Right forelimb (tissue), 1 donor: ENCODE measurements at places on chromosomes 3 and 15.
A peak's percentile ranks its signal among the peaks of the same experiment; 100 is the strongest.

GRCh38 chr3:46895761-46896160 is 18.2 kb downstream of the PTH1R start:
- no peak for DNase-seq

DNA sequence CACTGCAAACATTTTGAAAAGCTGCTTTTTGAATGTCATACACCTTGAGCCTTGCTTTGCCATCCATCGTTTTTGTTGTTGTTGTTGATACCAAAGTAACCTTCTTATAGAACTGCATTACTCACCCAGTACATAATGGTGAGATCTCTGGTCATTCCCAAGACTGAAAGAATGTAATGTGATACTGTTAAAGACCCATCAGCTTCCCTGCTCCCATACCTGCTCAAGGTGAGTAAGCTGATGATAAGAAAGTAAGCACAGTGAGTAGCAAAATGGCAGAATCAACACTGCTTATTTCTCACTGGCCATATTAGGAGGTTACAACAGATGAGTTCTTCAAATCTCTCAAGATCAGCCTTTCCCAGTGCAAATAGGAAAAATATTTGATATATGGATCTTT is 89.8 kb downstream of the CADPS start:
- no peak for DNase-seq

- no peak for DNase-seq
Observed at GRCh38 chr3:126459111-126459762, 16.5 kb downstream of the ZXDC start.

DNA sequence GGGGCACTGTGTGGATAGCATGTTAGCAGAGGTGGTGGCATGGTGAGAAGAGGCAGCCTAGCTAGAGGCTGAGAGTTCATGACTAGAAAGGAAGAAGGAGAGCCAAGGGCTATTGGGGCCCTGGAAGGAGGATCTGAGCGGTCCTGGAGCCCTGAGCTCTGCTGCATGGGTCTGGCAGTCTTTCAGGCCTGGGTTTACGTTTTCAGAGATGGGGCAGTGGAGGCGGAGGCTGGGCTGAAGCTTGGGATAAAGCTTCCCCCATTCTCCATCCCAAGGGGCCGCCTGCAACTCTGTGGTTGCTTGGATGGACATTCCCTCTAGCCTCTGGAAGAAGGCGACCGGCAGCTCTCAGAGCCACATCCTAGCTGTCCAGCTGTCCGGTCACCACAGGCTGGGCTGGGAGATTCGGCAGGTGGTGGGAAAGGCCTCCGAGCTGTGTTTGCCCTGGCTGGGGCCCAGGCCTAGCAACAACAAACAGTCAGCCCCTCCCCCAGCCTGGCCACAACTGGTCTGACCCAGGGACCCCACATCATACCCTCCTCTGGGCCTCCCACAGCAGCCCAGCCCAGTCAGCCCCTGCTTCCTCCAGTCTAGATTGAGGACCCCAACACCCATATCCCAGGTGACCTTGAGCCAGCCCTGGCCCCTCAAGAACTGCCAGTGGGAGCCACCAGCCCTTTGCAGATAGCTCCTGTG is 1.8 kb upstream of the SLC38A3 start:
- no peak for DNase-seq

- DNase-seq = peak; percentile 47
Observed at GRCh38 chr15:70025413-70026296, 72.1 kb downstream of the TLE3 start.

DNA sequence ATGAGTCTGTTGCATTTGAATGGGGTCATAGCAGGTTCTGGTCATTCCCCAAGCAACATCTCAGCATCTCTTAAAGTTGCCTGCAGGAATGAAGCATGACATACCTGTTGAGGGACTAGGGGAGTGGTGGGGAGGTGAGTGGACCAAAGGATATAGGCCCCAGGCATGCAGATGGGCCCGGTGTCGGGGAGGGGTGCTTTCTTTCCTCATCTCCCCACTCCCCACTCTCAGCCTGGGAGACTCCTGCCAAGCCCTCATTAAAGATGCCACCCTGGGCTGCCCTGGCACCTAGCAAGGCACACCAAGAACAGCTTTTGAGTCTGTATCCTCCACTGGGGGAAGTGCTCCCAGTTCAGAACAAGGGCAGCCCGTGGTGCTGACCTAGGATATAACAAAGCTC is 54.2 kb downstream of the GRIP2 start:
- DNase-seq = no peak

DNA sequence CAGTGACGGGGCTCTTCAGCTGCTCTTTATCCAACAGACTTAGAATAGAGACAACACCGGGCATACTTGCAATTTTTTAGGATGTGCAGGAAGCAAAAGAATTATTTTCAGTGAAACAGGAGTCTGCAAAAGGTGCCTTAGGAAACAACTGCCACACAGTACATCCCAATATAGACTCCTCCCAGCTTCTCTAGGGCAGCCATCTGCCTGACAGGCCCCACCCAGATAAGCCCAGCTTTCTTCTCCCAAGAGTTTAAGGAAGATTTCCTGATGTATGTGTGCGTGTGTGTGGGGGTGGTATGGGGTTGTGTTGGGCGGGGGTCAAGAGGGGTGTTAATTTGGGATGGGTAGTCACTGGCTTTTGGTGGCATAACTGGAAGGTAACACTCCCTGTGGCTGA is 21.5 kb downstream of the MAP2K1 start:
- DNase-seq = no peak

GRCh38 chr3:57160076-57160764 is 4.9 kb downstream of the IL17RD start:
- DNase-seq = peak; percentile 77

- no peak for DNase-seq
Observed at GRCh38 chr15:56866803-56867202, 51.6 kb upstream of the TCF12 start.

GRCh38 chr3:41120460-41120859 is 78.8 kb upstream of the CTNNB1 start:
- no peak for DNase-seq

DNA sequence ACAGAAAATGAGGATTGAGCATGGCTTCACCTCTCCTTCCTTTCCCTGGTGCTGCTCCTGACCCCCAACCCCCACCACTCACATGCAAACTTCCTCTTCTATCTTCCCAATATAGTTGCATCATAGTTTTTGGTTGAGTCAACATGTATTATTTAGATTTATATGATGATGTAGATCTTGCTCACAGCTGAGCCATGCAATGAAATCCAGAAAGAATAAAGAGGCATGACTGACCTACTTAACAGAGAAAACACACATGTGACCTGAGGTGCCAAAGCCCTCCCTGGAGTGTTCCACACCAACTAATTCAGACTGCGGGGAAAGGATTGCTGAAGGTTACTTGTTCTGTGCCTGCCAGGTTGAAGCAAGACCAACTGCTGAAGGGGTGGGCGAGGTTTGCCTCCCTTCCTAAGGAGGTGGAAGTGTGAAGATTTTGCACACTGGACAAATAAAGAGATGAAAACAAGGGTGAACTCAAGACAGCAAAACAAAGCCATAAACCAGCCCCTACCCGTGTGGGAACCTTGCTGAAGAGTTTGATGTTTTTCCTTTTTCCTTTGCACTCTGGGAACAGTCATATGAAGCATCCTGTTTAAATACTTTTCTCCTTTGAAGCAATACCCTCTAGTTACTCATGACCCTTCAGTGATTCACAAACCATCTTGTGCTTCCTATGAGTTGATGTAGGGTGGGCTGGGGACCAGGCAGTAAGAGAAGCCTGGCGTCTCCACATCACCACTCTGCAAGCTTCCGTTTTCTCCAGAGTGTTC is 155.2 kb upstream of the UBE2E1 start:
- DNase-seq = no peak

DNA sequence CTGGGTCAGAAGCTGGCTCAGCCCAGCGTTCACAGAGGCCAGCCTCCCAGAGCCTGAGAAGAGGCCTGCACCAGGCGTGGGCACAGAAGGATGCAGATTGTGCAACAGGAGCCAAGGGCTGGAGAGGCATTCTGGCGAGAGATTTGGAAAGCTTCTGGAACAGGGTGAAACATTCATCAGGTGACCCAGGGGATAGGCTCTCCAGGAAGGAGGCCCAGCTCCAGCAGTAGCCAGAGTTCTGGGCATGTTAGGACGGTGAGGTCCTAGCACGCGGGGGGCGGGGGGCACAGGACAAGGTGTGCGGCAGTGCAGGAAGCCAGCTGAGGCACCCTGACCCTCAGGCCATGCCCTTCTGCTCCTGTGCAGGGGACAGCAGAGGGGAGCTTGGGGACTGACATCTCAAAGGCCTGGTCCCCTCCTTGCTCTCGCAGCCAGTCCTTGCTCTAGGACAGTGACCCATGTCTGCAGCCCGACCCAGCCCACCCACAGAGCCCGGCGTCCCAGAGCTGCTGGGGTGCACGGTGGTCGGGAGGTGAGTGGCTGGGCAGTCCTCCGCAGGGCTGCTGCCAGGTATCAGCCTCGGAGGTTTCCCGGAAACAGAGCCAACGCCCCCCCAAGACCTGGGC is 111.7 kb upstream of the KLF13 start:
- no peak for DNase-seq

DNA sequence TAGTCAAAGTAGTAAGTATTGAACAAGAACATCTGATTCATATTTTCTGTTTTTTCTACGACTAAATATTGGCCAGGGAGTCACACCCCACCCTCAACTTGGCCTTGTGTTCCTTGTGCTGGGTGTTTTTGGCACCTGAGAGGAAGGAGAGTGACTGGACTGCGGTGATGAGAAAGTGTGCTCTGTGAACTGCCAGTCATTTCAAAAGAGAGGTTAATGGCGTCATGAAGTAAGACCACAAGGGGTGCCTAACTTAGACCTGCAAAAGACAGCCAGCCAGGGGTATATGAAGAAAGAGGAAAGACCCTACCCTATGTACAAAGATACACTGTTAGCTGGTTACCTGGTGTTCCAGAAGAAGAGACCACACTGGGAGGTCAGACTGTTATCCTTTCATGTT is 58.4 kb upstream of the COL8A1 start:
- DNase-seq = no peak

DNA sequence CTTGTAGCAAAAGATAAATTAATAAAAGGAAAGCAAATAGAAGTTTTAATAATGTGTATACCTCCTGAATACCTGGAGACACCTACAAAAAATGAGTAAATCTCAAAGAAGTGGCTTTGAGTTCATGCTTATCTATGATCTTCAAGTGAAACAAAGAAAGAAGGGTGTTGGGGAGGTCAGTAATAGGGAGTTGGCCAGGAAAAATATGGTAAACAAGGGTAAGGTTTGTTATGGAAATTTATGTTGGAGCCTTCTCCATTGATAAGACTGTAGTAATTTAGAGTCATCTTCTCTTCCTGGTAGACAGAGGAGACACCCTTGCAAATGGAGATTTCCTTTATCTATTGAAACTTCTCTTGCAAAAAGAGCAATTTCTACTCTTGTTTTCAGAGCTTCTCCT is 6.6 kb upstream of the CCR8 start:
- DNase-seq = no peak

GRCh38 chr15:74441248-74441941 is 7.6 kb upstream of the SEMA7A start:
- DNase-seq = no peak

DNA sequence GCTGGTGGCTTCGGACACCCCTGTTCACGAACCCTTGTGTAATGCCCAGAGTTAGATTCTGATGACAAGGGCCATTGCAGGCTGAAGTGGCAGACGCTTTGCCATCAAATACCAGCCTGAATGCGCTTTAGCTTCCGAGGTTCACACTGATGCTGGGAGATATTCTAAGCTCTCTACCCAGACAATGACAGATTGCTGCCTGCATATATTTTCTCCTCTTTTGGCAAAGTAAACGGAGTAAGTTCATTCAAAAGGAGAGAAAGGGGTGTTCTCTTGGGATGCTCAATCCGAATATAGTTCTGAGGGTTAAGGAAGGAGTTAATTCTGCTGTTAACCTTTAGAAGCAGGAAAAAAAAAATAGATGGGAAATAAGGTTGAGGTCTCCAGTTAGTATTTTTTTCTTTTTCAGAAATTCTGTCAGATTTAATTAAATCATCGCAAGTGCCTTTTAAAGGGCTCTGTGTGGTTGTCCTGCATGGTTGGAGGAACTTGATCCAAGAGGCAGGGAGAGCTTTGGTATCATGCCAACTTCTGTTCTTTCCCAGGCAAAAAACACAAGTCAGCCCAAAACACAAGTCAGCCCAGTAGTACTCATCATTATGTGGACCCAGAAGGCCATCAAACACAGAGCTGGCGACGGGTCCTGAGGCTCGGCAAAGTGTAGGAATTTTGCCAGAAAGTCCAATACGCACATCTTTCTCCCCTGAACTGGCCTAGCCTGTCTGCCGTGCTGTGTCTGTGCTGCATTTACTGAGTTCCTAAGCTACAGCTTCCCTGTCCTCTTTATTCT is 70.9 kb upstream of the ST8SIA2 start:
- DNase-seq = no peak

DNA sequence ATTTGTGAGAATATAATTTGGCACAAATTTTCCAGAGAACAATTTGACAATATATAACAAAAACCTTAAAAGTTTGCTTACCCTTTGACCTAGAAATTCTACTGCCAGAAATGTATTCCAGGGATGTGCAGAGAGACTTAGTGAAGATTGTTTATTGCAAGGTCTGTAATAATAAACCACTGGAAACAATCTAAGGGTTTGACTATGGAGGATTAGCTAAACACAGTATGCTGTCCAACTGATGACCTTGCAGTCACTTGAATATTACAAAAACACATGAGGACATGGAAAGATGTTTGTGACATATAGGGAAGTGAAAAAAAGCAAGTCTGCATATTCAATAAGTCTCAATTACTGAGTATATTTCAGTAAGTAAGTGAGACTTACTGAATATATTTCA is 48.1 kb upstream of the CDV3 start:
- DNase-seq = no peak

DNA sequence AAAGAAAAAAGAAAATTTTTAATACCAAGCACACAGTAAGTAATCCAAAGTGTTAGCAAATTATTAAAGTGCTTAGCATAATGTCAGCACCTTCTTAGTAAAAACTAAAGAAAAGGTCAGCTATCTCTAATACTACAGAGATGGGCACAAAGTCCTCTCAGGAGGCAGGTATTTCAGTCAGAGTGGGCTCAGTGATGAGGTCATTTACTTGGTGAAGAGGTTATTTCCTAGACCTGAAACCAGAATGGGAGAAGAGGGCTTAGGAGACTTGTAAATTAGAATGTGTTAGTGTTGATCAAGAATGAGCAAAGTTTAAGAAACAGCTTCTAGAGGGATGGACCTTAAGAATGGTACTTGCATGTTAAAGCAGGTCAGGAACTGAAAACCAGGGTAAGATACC is 8.7 kb upstream of the PKM start:
- no peak for DNase-seq

GRCh38 chr3:124492824-124493223 is 237.4 kb upstream of the UMPS start:
- DNase-seq = no peak

GRCh38 chr3:17833786-17834559 is 91.5 kb upstream of the TBC1D5 start:
- DNase-seq = no peak

DNA sequence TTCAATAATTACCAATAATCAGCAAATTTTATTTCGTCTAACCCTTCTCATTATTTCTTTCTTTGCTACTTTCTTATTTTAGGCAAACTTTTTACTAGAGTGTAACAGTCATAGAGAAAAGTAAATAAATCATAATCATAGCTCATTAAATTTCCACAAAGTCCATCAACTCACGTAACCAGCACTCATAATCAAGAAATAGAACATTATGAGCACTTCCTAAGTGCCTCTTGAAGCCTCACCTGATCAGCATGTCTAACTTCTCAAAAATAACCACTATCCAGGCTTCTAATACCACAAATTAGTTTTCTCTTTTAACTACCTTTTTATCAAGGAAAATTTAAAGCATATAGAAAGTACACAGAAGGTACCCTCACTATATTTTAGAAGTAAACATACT is 38.4 kb upstream of the SLC12A8 start:
- DNase-seq = no peak

- DNase-seq = peak; percentile 61
Observed at GRCh38 chr3:184590795-184591194, 29.2 kb downstream of the EPHB3 start.
